Activated T-cell treated with anti-CD3 and anti-CD28 coated beads, Interleukin-2, amount 50 U/mL, for 72 hours (primary cell): ENCODE measurements at places on chromosomes 5 and 9. TPM values are rescaled to one million over a fixed set of nuclear protein-coding genes. Genes with fewer than 3 reads are reported as not detected.

DNA sequence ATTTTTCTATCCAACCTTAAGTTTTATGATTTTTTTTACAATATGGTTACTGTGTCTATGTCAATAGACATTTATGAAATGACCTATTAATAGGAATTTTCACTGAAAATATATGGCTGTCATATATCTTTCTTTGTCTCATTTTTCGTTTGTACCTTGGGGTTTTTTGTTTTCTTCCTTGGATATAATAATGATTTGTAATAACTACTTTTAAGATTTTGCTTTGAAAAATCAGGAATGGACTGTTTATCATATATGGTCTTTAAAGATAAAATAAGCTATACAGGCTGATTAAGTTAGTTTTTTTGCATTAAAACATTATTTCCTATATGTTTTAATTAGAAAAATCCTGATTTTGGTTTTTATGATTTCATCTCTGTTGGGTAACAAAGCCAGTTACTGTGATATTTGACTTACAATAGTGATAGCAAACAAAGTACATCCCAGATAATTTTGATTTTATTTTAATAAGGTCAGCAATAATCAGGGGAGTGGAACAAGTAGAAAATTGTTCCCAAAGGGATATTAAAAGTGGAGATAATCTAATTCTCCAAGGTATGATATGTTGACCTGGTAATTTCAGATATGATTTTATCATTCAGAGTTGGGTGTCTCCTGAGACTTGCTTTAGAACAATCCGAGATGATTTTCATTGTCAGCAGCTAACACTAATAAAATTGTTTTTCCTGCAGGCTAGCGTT is 10.3 kb downstream of the NR4A3 start:
- DNase-seq, result no peak

The FAM151B gene
- total RNA-seq, result not detected

- DNase-seq, result no peak
These were observed 17.2 kb downstream of the LIX1 start for GRCh38 chr5:97125125-97125683.

GRCh38 chr5:72352616-72353015 is 32.4 kb downstream of the PTCD2 start:
- DNase-seq, result no peak

- DNase-seq, result no peak
These were observed 6.1 kb upstream of the FOXB2 start for GRCh38 chr9:77013206-77013931.

- no peak for DNase-seq
These were observed 430.9 kb downstream of the CHSY3 start for GRCh38 chr5:130335117-130335516.

DNA sequence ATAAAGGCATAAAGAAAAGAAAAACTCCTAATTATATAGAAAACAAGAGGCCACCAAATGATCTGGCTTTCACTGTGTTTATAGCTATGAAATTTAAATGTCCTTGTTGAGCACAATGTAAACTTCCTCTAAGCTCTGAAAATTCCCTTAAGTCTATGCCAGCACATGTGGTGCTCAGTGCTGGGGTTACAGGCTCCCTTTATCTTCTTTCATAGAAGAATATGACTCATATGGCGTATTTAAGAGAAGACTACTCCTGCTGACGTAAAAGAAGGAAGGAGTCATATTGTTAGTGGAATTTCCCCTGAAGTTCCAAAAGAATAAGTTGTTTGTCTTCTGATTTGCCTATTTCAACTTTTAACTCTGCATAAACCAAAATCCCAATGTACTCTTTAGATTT is 30.4 kb downstream of the RNF145 start:
- DNase-seq, result peak; percentile 38

- no peak for DNase-seq
These were observed 62.9 kb downstream of the COL5A1 start for GRCh38 chr9:134704498-134704897.

DNA sequence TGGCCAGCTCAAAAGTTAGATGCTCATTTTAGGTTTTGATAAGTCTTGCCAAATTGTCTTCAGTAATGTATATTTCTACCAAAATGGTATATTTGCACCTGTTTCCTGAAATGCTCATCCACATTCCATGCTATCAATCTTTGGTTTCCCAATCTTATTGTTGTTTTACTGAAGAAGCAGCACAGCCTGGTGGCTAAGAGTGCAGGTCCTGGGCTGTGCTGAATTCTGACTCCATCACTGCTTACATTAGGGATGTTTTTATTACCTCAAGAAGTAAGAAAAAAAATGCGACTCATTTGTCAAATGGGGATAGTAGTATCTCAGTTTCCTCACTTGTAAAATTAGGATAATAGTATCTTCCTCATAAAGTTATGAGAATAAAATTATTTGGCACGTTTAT is 13.6 kb upstream of the S100Z start:
- DNase-seq, result no peak

- no peak for DNase-seq
These were observed 436.0 kb upstream of the ADAMTSL1 start for GRCh38 chr9:18037981-18038380.

The BARHL1 gene
- not detected for total RNA-seq

GRCh38 chr5:143261748-143262392 is 141.6 kb downstream of the NR3C1 start:
- no peak for DNase-seq
